Glutamatergic neuron (in vitro differentiated cells): ENCODE measurements at places on chromosomes 1 and 21. TPM values are rescaled to one million over a fixed set of nuclear protein-coding genes. Genes with fewer than 3 reads are reported as not detected.

The KIF26B gene
- 2.4 TPM for total RNA-seq

The ERICH3 gene
- 1.9 TPM for total RNA-seq

The MFAP2 gene
- total RNA-seq: 2.1 TPM

The TMEM269 gene
- 0.32 TPM for total RNA-seq

The PCP4L1 gene
- 1.1 TPM for total RNA-seq

The SYT14 gene
- 18.1 TPM for total RNA-seq

The SDE2 gene
- total RNA-seq: 19.6 TPM

The SPRR4 gene
- not detected for total RNA-seq

The VANGL2 gene
- 79.4 TPM for total RNA-seq

The EXO1 gene
- total RNA-seq: 2.2 TPM

The SSR2 gene
- total RNA-seq: 199 TPM

The CDC73 gene
- 40.0 TPM for total RNA-seq

The GJA9 gene
- total RNA-seq: not detected

The IFNLR1 gene
- total RNA-seq: 0.47 TPM

The KRTAP21-2 gene
- total RNA-seq: not detected

The PGBD5 gene
- 72.4 TPM for total RNA-seq

The TDRD5 gene
- total RNA-seq: not detected

The CFHR5 gene
- not detected for total RNA-seq
